SHP77 treated with DMSO at 0.1 percent for 48 hours (cell line): ENCODE measurements at places on chromosomes 6 and 20.

DNA sequence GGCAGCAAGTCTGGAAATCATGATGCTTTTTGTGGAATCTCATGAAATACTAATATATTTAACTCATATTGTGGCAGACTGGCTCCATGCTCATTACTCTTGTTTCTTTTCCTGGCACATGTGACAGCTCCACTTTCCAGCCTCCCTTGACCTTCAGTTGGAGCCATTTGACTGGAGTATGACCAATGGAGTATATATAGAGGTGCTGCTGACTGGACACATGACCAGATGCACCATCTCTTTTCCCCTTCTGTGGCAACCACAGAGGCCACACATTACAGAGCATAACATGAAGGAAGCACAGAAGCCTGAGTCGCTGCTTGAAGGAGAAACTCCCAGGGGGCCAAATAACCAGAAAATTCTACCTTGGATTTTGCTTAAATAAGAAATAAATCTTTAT, 77.4 kb downstream of the MKKS start:
- DNase-seq, result no peak

DNA sequence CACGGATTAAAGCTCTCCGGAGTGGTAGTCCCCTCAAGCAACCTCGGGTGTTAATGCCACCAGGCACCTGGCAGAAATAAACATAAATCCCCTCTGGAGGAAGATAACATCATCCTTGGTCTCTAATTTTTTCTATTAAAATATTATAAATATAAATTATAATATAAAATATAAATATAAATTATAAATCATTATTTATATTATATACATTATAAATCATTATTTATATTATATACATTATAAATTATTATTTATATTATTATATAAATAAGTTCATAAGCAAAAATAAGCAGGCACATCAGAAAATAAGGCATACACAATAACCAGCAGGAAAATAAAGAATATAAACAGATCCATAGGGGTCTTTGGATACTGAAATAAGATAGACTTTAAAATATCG, 39.2 kb downstream of the GABRR2 start:
- no peak for DNase-seq

DNA sequence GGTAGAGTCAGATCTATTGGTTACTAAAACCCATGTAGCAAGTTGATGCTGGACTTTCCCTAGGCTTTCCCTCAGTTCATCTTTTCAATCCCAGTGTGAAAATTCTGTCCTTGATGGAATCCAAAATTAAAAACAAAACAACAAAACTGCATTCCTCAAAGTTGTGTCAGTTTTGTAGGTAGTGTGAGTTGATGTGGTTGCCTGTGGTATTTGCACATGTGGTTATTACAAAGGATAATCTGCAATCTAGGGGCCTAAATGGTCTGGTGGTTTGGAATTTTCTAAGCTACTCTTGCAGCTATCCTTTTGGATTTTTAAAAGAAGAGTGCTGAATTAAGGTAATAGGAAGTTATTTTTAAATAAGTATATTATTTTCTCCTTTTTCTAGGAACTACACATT, 132.2 kb upstream of the SCGN start:
- DNase-seq, result no peak

DNA sequence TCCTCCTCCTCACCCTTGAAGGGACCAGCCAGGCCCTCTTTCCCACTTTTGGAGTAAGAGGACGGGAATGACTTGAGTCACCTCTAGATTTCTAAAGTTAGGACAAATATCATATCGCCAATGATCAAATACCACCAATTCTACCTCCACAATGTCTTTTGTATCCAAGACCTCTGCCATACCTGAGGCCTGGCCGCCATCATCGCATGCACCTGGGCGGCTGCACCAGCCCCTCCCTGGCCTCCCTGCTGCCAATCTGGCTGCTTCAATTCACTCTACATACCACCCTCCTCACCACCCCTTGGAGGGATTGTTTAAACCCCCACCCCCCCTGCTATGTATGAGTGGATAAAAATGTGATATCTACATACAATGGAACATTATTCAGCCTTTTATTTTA, 75.0 kb upstream of the RALY start:
- DNase-seq, result no peak

DNA sequence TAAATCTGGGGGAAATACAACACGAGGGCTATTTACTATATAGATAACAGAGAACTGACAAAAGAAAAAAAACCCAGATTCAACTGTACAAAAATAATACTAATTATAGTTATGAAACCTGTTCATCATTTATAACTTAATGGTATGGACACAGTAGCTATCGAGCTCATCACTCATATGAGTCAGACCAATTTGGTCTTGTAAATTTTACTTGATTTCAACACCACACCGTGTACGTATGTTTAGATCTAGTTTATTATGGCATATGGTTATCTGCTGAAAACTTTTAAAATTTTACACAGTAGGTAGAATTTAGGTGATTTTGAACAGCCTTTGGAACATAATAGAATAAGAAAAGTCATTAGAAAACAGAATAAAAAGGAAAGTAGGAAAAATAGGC, 5.5 kb downstream of the MYLK4 start:
- no peak for DNase-seq
